ENCODE measurements at places on chromosomes 16 and 17. TPM values are rescaled to one million over a fixed set of nuclear protein-coding genes. Genes with fewer than 3 reads are reported as not detected.

- no peak for DNase-seq
These were observed 47.7 kb upstream of the CLEC18B start for GRCh38 chr16:74468807-74469525.

DNA sequence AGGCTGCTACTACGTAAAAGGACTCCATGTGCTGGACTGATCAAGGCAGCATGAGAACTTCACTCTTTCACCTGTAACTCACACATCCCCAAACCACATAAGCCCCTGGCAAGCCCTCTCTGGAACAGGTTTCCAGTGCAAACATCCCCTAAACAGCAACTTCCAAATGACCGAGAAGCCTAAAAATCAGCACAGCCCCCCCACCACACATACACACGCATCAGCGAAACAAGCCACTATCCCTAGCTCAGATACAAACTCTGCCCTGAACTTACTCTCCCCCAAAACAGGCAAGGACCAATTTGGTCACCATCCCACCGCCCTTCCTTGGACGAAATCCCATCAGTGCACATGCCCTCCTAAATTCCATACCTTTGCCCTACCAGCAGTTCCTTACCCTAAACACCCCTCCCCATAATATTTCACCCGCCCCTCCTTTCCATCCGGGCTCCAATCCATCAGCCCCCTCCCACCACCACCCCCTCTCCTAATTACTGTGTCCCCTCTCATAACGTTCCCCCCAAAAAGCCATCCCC is 735 bp downstream of the LSM12 start:
- no peak for DNase-seq

DNA sequence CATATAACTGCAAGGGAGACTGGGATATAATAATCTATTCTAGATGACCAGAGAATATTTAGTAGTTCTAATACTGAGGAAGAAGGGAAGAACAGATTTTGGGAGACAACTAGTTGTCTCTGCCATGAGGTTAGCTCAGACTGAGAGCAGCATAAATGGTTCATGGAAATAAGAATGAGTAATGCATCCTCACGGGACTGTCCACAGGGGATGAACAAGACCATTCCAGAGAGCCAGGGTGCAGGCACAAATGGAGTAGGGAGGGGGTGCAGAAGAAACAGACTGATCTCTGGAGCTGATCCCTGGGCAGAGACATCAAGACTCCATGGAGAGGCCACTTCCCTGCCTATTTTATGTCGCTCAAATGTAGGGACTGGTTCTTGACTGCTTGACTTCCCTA is 30.4 kb downstream of the NLRC5 start:
- no peak for DNase-seq

DNA sequence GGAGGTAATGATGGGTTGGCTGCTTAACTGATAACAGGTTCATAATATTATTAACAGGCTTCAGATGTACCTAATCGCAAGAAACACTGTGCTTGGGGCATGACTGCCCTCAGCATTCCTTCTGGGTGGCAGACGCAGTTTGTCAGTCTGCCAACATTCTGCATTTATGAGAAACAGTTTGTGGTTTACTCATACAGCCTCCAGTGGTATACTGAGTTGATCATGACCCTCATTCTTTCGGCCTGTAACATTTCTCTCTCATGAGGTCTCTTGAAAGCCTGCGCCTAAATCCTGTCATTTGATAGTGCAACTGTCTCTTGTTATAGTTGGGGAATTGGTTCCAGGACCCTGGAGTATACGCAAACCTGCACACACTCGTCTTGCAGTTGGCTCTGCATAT is 4.9 kb upstream of the RUSF1 start:
- no peak for DNase-seq

- DNase-seq = no peak
These were observed 50.6 kb upstream of the METRNL start for GRCh38 chr17:83028851-83029250.

The FBXW10B gene
- 0.35 TPM for total RNA-seq

DNA sequence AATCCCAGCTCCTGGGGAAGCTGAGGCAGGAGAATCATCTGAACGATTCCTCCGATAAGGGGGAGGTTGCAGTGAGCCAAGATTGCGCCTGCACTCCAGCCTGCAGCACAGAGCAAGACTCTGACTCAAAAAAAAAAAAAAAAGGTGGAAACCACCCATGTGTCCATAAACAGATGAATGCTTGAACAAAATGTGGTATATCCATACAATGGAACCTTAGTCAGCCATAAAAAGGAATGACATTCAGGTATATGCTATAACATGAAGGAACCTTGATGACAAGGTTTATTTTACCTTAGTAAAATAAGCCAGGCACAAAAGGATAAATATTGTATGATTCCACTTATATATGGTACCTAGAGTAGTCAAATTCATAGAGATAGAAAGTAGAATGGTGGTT is 2.9 kb upstream of the MEIOC start:
- DNase-seq = no peak

DNA sequence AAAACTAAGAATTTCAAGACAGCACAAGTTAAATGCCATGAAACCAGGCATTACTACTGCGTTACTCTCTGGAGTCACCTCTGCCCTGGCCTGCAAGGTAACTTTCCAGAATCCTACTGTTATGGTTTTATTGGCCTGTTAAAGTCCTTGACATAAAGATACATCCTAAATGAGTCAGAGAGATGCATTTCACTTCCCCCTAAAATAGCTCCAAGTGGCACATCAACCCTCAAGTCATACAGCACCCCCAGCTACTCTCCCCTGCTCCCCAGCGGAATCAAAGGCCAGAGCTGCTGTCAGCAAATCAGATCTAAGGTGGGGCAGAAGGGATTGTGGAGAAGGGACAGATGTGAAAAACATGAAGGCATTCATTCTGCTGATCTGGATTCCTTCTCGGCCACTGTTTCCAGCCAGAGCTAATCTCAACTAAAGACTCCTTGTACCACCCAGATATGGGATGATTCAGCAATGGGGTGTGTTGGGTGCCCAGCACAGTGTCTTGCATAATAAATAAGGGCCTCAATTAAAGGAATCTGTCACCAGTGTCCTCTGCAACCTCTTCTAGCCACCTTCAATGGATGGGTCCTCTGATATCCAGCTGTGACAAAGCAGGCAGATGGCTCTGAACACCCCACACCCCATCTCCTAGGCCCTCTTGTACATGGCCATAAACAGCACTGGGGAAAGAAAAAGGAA is 8.5 kb upstream of the CCL1 start:
- no peak for DNase-seq

- DNase-seq = peak; percentile 64
These were observed 17.1 kb upstream of the NAGLU start for GRCh38 chr17:42518755-42519545.

The HCRT gene
- not detected for total RNA-seq
